ENCODE measurements at places on chromosomes 2 and 18.

DNA sequence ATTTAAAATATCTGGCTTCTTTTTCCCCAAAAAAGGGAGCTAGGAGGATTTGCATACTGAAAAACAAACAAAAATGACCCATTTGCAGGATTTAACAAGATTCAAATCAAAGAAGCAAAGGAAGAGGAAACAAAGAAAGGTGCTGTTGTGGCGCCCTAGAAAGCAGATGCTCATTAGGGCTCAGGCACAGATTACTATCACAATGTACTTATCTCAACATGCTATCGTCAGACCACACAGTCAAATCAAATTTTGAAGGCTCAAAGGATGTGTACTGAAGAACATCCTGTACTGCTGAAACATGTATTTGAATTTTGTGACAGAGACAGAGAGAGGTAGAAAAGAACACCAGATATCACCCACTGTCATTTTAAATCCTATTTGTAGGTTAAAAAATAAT, 10.9 kb downstream of the RBMS1 start:
- no peak for DNase-seq

- DNase-seq: no peak
Observed at GRCh38 chr18:51527826-51528225, 330.3 kb upstream of the MEX3C start.

DNA sequence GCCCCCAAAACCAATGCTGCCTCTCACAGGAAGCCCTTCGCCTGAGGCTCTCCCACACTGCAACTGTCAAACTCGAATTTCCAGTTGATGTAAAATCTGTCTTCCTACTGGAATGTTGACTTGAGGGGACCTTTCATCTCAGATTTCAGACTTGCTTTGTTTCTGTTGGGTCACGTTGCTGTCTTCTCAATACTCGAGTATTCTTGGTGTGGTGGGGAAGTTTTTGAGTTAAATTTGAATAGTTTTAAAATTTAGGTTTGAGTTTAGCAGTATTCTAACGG, 50.8 kb downstream of the AGAP1 start:
- no peak for DNase-seq

DNA sequence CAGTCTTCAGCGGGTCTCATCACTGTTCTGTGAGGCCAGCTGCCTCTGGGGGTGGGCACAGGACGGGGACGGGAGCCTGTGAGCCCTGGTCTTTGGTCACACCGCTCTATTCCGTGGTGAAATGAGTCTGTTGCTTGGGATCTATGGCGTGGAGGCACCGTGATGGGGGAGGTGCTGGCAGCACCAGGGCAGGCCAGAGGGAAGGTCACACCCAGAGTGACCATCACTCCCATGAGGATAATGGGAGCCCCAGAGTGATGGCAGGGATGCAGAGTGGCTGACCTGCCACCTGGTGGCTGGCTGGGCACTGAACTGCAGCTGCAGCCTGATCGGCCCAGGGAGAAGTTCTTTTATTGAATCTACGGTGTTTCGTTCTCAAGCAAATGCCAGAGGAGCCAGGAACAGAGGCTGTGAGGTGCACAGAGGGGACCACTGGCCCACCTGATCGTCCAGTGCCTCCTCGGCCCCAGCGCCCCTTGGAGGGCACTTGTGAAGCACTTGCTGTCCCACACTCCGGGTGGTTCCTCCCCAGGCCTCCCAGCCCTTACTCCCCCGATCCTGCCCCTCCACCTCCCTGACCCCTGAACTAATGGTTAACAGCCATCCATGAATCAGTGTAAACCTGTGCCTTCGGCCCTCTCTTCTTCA, 17.9 kb downstream of the KCNIP3 start:
- peak; percentile 77 for DNase-seq

GRCh38 chr2:98883780-98884211, 52.2 kb downstream of the CRACDL start:
- DNase-seq: peak; percentile 33

GRCh38 chr2:144213797-144214196, 306.1 kb downstream of the ZEB2 start:
- no peak for DNase-seq

- no peak for DNase-seq
Observed at GRCh38 chr2:12602661-12603060, 114.1 kb upstream of the TRIB2 start.

DNA sequence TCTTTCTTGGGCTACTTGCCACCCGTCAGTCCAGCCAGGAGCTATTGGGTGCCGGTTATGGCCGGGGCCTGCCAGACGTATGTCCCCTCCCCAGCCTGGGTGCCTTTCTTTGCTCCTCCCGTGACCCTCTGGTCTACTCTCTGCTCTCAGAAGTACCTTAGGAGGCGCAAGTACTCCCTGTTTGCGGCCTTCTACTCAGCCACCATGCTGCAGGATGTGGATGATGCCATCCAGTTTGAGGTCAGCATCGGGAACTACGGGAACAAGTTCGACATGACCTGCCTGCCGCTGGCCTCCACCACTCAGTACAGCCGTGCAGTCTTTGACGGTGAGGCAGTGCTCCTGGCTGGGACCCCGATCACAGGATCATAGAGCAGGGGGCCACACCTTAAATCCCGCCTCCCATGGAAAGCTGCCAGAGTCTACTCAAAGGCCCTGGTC, 99.5 kb downstream of the DYSF start:
- no peak for DNase-seq

DNA sequence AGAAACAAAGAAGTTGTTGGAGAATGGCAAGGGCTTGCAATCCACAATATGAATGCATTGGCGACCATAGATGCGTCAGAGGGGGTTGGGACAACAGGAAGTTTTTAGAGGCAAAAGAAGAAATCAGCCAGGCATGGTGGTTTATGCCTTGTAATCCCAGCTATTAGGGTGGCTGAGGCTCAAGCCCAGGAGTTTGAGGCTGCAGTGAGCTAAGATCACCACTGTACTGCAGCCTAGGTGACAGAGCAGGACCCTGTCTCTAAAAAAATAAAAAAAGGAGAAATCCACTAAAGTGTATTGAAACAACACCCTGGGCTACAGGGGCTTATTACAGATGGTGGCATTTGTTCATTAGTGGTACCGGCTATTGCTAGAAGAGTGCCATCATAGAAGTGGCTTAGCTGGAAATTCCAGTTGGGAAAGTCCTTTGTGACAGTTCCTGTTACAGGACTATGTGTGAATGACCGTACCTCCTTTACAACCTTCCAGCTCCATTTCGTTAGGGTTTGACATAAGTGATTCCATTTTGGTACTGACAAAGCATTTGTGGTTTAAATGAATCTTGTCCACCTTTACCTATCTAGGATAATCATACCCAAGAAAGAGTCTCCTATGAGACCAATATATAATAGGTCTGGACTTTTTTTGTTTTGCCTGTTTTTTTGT, 10.7 kb upstream of the WDSUB1 start:
- DNase-seq: no peak

DNA sequence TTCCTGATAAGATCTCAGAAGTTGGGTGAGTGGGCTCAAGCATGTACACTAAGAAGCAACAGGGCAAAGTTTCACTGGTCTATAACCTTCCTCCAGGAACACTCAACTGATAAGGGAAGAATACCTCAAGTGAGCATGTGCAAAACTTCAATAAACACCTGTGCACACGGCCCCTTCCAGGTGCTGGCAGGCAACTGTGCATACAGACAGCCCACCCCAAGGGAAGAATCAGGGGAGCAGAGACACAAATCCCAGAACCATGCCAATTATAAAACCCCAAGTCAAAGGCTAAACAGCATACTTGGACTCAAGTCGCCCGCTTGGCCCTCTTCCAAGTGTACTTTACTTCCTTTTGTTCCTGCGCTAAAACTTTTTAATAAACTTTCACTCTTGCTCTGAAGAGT, 85.9 kb upstream of the RTN4 start:
- DNase-seq: no peak

GRCh38 chr2:133591164-133591563, 22.9 kb upstream of the NCKAP5 start:
- peak; percentile 37 for DNase-seq

DNA sequence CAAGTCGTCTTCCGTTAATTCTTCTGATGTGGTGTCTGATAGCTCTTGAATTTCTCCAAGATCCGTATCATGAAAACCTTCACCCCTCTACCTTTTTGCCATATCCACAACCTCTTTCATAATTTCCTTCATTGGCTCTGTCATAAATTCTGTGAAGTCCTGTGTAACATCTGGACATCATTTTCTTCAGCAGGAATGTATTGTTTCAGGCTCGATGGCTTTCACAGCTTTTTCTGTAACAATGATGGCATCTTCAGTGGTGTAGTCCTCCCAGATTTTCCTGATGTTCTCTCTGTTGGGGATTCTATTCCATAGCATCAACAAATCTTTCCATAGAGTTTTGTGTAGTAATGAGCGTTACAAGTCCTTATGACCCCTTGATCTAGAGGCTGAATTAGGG, 114.2 kb upstream of the EML6 start:
- no peak for DNase-seq

DNA sequence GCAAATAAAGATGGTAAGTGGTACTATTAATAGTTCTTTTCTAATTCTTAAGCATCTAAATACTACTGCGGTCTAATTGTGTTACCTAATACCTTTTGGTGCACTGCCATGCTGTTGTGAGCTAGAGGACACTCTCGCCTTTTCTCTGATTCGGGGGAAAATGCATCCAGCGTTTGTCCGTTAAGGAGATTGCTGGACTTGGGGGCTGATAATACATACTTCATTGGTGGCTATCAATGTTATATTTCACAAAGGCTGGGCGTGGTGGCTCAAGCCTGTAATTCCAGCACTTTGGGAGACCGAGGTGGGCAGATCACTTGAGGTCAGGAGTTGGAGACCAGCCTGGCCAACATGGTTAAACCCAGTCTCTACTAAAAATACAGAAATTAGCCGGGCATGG, 141.7 kb upstream of the TWIST2 start:
- DNase-seq: no peak

DNA sequence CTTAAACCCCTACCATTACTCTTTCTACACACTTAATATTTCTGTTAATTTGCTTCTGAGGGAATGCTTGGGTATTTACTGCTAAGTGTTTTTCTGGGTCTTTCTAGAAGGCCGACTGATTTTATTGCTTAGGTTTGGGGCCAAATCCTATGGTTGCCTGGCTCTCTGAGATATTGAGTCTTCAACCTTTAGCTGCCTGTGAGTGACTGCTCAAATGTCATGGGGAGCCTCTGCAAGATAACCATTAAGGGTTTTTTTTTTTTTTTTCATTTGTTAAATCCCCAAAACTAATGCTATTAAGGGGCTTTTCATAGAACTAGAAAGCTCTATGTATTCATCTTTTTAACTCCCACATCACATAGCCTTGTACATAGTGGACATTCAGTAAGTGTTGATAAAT, 5.0 kb downstream of the OSBPL6 start:
- DNase-seq: no peak

- no peak for DNase-seq
Observed at GRCh38 chr2:150832686-150833085, 345.2 kb upstream of the RND3 start.

DNA sequence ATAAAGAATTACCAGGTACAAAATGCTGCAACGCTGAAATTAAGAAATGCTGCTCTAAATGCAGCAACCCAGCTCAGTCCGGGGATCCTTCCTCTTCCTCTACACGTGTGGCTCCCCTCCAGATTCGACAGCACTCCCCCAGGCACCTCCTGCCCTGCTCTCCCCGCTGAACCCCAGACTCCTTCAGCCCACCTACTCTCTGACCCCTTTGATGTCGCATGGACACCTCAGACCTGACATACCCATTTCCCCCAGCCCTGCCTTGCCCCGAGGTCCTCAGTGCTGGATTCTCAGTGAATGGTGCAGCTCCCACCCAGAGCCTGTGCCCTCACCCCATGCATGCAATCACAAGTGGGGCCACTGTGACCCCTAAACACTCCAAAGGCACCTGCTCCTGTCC, 4.6 kb upstream of the ADRA2B start:
- DNase-seq: no peak

DNA sequence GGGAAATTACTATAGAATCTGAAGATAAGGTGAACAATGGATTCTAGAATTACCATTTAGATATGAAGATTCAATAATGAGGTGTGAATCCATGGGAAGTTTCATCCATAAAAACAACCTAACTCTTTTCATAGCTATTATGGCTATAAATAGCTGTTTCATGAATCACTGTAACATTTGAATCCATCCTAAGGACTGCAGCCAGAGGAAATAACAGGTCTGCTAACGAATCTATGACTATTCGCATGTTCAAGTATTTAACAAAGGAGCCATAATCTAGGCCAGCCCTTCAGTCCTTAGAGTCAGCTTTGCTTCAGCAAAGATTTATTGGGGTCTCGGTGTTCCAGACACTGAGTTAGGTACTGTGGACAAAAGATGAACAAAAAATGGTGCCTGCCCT, 87.1 kb downstream of the MYOM1 start:
- DNase-seq: peak; percentile 16

DNA sequence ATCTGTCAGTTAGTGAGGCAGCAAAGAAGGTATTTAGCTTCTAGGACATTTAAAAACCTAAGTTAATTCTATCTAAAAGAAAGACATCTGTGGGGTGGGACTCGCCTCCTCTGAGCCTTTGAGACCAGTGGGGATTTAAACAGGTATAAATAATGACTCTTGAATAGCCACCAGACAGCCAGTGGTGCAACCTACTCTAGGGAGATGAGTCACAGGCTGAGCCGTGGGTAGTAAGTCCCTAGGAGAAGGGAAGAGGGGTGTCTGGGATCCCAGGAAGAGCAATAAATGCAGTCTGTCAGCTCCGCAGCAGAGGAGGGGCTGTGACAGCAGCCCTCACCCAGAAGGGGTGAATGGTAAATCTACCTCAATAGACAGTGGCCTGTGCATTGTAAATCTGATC, 43.1 kb upstream of the GALNT3 start:
- DNase-seq: peak; percentile 49

GRCh38 chr2:43230351-43230885, 4.0 kb upstream of the ZFP36L2 start:
- no peak for DNase-seq

- no peak for DNase-seq
Observed at GRCh38 chr2:135257383-135258090, 205.4 kb downstream of the RAB3GAP1 start.

DNA sequence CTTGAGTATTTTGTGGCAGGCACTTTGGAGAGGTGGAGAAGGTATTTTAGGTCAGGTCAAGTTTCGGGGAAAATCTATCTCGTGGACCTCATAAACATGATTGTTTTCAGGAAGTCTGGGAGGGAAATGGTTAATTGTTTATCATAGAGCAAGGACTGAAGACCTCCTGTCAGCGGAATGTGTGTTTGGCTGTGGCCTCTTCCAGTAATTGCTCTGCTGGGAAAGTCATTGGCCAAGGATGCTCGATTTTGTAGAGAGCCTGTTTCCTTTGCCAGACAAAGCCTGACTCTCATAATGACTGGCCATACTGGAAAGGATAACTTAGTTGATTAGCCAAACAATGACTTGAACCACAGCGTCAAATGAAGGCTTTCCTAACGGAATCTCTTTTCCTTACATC, 30.0 kb downstream of the IL1R2 start:
- peak; percentile 64 for DNase-seq

DNA sequence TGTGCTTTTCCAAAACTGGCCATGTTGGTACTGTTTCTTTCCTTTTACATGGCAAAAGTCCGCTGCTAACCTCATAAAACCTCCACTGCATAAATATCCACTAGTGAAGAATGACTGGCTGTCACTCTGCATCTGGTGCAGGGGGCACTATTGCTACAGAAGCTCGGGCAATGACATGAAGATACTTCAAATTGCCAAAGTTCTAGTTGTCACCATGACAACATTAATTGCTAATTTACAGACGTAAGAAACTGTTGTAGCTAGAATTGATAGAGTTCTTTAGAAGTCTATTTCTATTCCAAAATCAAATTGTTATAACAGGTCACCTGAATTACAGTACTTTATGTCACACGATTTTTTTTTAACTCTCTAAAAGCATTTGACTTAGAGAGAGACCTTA, 845 bp downstream of the CFAP210 start:
- DNase-seq: no peak

GRCh38 chr2:45353879-45354278, 257.2 kb downstream of the SRBD1 start:
- peak; percentile 79 for DNase-seq

GRCh38 chr18:28736223-28736622, 559.3 kb upstream of the CDH2 start:
- DNase-seq: no peak

Measured in astrocyte of the hippocampus (primary cell).